Panc1 (cell line): ENCODE measurements at places on chromosomes 7 and 10.

DNA sequence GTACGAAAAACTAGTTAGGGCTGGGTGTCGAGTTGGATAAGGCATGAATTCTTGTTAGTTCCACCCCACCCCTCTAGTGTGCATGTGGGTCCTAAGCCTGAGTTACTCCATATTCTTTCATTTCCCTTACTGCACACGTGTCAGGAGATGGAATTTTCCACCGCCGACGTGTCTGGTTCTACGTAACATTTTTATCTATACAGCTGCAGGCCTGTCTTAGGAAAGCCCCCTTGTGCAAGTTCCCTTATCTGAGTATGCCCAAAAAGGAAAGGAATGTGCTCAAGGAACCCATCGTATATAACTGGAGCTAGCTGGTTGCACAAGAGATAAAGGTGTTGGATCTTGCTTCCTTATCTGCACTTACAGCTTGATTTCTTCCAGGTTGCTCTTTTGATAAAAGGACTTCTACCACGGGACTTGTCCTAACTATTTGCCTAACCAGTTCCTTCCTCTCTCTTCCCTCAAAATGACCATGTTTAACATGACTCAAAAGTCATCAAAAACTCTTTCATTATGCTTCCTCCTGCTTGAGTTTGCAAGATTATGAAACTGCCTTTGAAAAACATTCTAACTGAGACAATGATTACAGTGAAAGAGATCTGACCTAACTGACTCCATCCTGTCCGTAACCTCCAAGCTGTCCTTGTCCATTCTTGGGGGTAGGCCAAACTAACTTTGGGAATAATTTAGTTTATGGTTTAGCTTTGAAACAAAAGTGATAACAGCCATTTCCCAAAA lies 181.4 kb downstream of the AKR1D1 start:
- no peak for DNase-seq

DNA sequence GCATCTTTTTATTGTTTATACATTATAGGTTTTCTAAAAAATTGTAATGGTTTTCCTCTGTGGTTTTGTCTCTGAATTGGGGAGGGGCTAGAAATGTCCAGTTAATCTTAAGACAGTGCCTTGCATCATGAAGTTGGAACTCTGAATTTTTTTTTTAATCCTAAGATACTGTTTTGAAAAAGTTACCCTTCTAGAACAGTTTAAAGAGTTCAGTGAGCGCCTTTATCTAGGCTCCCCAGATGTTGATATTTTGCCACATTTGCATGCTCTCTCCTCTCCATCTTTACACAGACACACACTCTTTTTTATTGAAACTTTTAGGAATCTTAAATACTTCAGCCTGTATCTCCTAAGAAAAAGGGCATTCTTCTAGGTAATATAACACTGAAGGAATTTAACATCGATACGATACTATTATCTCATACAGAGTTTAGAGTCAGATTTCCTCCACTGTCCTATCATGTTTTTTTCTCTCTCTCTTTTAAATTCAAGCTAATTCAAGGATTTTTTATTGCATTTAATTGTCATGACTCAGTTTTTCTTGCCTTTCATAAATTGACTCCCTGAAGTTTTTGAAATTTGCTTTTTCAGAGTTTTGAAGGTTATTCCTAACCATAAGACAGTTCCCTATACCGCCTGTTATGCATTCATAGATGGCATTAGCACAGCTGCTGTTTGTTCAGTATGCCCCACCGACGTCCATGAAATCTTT lies 31.5 kb downstream of the PRKAR2B start:
- DNase-seq = no peak

- no peak for DNase-seq
These were observed 199.9 kb upstream of the PLXNA4 start for GRCh38 chr7:132776048-132776620.

- no peak for DNase-seq
These were observed 163.6 kb upstream of the HPS1 start for GRCh38 chr10:98610301-98610700.

DNA sequence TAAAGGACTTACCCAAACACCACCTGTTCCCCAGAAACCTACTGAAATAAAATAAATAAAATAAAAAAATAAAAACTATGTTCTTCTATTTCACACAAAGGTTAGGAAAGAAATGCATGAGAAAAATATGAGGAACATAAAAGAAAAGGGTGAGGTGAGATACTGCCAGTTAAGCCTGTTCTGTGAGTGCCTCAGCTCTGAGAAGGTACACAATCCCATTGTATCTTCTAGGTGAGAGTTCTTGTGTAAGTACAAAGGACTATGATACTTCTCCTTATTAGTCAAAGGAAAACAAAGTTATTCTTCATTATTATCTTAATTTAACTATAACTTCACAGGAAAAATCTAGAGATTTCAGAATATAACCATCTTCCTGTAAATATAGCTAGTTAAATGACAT lies 86.0 kb downstream of the ATE1 start:
- no peak for DNase-seq

DNA sequence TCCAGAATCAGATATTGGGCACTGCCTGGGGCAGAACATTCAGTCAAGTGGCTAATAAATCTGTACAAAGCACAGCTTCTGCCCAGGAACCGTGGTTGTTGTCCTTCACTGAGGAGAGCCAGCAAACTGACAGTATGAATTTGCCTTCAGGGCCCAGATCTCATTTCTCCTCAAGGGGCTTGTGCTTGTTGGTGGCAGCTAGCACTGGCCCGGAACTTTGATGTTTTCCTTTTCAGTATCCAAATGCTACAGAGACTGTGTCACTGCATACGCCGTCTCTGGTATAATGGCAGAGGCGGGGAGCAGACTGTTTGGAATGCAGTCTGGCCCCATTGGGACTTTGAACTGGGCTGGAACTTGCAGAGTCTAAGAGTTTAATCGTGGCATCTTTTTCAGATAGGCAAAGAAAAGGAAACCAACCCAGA lies 30.4 kb upstream of the ADD3 start:
- no peak for DNase-seq

- DNase-seq = peak; percentile 59
These were observed 58.3 kb downstream of the VCL start for GRCh38 chr10:74056050-74056818.

DNA sequence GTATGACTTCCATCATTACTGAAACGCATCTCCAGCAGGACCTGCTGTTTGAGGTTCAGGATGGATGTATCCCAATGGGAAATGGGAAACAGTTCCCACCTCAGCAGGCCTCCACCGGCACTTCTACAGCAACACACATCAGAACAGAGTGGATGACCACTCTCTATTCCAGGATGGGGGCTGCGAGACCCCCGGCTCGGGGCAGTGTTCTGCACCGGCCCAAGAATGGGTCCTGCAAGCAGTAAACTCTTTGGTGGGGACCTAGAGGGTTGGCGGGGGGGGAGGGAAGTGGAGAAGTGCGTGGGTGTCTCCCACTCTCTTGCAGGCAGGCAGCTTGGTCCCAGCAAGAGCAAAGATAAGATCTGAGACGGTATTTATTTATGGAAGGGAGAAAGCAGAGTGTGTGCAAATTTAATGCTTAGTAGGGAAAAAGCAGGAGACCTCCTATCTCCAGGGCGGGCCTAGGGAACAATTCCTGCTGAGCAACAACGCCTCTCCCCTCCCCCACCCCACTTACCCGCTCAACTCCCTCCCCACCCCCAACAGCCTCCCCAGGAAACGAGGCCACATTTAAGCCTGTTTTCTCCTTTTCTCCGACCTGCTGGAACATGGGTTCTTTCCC lies 4.0 kb downstream of the SFMBT2 start:
- DNase-seq = no peak
